ENCODE measurements at places on chromosomes 5 and 9.

DNA sequence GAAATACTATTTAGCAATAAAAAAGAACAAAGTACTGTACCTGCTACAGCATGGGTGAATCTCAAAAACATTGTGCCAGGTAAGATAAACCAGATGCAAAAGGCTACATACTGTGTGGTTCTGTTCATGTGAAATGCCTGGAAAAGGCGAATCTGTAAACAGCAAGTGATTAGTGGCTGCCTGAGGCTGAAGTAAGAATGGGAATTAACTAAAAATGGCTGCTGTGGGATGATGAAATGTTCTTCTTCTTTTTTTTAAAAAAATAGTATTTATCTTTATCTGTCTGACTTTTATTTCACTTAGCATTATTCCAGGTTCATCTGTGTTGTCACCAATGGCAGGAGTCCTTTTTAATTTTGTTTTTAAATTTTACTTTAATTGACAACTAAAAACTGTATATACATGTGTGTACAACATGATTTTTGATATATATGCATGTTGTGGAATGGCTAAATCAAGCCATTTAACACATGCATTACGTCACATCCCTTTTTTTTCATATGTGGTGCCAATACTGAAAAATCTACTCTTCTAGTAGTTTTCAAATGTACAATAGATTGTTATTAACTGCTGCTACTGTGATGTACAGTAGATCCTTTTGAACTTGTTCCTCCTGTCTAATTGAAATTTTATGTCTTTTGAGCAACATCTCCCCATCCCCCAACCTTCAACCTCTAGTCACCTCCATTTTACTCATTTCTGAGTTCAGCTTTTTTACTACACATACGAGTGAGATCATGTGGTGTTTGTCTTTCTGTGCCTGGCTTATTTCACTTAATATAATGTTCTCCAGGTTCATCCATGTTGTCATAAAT lies 62.9 kb upstream of the TNFAIP8 start:
- DNase-seq = no peak

GRCh38 chr5:139120521-139120920 lies 77.6 kb downstream of the SIL1 start:
- no peak for DNase-seq

DNA sequence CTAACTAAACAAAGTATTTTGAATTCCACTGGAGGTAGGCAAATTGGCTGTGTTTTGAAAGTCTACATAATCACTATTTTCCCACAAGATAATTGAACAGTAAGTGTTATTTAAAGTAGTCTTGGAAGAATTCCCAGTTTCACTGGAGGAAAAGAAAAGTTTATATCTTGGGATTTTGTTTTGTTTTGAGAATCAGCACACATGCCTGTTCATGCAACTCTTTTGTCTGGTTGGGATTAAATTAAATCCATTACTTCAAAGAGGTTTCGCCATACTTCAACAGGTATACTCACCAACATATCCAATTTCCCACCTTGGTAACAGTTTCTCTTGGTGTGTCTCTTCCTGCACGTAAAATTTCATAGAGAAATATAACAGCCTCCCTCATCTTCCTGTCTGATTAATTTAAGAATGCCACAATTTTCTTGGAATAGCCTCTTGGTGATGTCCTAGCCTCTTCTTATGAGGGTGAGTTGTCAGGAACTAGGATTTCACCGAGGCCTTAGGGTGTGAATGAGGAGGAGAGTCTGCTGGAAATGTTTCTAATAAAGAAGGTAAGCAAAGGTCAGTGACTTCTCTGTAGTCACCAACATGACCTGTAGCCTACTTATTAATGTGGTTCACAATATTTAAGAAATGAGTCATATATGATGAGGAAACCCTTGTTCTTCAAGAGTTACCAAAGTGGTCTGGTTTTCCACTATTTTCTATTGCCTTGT lies 48.1 kb downstream of the ITGA2 start:
- DNase-seq = no peak

DNA sequence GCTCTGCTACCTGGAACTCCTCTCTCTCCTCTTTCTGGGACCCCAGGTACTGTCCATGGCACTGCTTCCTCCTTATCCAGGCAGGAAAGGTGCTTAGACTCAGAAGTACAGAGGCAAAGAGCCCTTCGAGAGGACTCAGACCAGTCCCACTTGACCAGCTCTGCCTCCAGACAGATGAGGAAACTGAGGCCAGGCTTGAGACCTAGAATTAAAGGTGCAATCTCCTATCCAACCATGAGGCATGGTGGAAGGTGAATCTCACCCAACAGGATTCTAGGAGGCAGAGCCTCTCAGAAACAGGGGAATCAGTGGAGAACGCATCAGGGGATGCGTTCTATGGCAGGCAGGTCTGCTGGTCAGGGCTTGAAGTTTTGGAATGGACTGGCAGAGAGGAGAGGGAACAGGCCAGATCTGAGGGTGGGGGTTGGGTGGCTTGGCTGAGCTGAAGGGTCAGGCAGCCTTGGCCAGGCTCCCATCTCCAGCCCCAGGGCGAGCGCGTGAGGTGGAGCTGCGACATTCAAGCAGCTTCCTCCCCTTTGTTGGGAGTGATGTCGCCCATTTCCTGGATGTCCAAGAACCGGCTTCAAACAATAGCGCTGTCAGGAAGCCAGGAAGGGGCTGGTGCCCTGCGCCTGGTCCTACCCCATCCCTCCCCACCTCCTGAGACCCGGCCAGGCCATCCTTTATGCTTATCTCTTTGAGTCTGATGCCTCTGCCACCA lies 26.2 kb downstream of the NDUFA8 start:
- DNase-seq = no peak

DNA sequence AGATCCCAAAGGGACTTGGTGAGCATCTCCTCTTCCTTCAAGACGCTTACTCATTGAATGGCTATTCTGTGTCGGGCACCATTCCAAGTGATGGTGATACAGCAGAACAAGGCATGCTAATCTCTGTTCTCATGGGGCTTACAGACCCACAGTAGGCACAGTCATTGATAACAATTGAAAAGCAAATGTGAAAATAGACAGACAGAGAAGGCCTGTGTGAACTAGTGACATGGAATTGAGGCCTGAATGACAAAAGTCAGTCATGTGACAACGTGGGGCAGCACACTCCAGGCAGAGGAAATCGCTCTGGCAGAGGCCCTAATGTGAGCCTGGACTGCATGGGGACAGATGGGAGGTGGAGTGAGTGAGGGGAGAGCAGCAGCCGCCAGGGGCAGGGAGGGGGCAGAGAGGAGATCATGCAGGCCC lies 70.7 kb upstream of the CPLX2 start:
- no peak for DNase-seq

GRCh38 chr5:124395287-124395686 lies 351.2 kb downstream of the ZNF608 start:
- no peak for DNase-seq

DNA sequence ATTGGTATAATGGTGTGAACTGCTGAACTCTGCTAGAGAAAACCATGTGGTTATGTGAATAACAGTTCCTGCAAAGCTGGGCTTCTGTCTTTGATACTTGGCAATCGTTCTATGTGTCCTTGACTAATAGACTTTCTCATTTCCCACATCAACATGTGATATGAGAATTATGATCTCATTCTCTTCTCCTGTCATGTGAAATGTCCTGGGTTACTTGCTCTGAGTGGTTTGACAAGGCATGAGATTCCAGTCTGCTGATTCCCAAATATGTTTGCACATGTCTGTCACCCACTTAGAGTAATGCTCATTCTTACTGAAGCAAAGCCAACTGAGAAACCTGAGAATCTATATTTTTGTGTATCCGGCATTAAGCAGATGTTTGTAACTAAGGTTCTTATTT lies 141.2 kb downstream of the PARP8 start:
- DNase-seq = no peak

GRCh38 chr5:94326586-94326985 lies 291.8 kb downstream of the KIAA0825 start:
- DNase-seq = no peak

- DNase-seq = no peak
Measured at GRCh38 chr5:172667786-172668593, 26.9 kb downstream of the NEURL1B start.

- DNase-seq = no peak
Measured at GRCh38 chr9:27489087-27489876, 34.8 kb upstream of the IFNK start.

GRCh38 chr5:31091501-31091900 lies 102.0 kb upstream of the CDH6 start:
- no peak for DNase-seq

GRCh38 chr5:138180183-138180782 lies 1.4 kb downstream of the KIF20A start:
- DNase-seq = no peak

GRCh38 chr5:139848508-139849100 lies 53.0 kb downstream of the PSD2 start:
- DNase-seq = peak; percentile 27

DNA sequence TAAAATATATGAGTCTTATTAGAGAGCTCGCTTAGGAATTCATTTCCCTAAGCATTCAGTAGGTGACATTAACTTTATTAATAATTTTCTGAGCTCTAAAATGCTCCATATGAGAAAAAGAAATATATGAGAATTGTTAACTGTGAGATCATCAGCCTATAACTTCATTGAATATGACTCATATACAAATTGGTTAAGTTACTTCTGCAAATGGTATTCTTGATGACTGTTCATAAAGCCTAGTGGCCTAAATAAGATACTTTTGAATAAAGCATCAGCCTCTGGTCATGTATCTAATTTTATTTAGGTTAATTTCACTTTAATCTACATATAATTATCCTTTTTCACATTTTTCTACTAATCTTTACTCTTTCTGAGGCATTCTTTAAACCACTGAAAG lies 710.2 kb upstream of the ACO1 start:
- DNase-seq = no peak
